ENCODE measurements at places on chromosomes 7 and 10.

DNA sequence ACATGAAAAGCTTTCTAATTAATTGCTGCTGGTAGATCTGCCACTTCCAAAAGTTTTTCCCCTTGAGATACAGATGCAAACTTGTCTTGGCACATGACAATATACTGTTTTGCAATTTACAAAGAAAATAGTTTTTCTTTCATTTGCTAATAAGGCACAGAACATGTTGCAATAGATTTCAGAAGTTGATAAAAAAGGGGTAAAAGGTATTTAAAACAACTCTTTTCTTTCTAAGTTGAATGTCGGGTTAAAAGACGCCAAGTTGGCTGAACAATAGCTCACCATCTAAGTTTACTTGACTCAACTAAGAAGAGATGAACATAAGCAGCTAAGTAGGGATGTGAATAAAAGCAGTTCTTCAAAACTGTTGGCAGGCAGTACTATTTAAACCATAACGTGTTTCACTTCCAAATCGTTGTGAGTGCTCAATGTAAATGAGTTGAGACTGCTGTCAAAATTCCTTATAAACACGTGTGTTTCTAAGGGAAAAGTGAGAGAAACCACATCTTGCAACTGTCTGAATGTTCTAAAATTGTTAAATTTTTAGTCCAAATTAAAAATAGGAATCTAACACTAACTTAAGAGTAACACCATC lies 14.5 kb upstream of the THSD7A start:
- no peak for DNase-seq

- DNase-seq = no peak
Observed at GRCh38 chr7:67566101-67566500, 569.5 kb downstream of the TYW1 start.

DNA sequence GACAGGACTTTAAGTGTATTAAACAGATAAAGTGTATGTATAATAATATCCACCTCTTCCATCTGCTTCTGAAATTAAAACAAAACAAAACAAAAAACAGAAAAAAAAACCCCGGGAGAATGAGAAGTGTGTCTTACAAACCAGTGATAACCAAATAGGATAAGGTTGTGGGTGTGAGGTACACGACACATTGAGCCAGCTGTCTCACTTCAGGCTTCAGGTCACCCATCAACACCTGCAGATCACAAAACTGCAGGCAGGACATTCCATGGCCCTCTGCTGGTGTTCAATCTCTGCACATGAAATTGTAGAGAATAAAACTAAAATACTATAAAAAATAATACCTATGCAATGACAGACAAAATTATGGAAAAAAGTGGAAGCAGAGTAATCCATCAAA lies 339.9 kb downstream of the SFMBT2 start:
- no peak for DNase-seq

DNA sequence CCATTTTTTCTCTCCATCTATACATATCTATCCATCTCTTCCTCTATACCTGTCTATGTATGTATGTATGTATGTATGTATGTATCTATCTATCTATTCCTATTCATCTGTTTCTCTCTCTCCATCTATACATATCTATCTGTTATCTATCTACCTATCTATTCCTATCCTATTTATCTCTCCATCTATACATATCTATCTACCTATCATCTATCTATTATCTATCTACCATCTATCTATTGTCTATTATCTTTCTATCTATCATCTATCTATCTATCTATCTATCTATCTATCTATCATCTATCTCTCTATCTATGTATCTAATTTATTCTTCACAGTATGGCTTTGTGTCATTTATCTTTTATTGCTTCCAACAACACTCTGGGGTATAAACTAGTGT lies 1124.4 kb downstream of the TYW1 start:
- no peak for DNase-seq

- no peak for DNase-seq
Observed at GRCh38 chr7:49692516-49692915, 80.9 kb upstream of the VWC2 start.

DNA sequence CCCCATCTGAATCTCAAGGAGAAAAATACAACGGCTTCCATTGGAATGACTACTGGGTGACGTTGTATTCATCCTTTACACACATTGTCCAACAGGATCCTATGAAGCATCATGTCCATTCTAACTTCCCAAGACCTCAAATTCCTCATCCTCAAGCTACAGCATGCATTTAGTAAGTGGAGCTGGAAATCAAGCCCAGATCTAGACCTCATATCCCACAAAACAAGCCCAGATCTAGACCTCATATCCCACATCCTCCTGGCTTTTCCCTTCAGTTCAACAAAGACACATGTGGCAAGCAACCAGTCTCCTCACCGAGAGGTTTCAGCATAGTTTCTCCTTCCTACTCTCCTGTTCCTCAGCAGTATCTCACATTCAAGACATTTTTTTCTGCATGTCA lies 12.2 kb downstream of the IGF2BP3 start:
- no peak for DNase-seq

DNA sequence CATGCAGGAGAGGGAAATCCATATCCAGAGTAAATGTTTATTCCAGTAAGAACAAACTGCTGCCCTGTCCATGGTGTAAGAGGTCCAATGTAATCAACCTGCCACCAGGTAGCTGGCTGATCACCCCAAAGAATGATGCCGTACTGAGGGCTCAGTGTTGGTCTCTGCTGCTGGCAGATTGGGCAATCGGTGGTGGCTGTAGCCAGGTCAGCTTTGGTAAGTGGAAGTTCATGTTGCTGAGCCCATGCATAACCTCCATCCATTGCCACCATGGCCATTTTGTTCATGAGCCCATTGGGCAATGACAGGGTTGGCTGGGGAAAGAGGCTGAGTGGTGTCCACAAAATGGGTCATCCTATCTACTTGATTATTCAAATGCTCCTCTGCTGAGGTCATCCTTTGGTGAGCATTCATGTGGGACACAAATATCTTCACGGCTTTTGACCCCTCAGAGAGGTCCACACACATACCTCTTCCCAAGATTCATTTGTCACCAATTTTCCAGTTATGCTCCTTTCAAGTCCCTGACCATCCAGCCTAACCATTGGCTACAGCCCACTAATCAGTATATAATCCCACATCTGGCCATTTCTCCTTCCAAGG lies 23.3 kb upstream of the PAPSS2 start:
- no peak for DNase-seq

GRCh38 chr10:21675157-21675796 lies 141.2 kb downstream of the MLLT10 start:
- peak; percentile 31 for DNase-seq

DNA sequence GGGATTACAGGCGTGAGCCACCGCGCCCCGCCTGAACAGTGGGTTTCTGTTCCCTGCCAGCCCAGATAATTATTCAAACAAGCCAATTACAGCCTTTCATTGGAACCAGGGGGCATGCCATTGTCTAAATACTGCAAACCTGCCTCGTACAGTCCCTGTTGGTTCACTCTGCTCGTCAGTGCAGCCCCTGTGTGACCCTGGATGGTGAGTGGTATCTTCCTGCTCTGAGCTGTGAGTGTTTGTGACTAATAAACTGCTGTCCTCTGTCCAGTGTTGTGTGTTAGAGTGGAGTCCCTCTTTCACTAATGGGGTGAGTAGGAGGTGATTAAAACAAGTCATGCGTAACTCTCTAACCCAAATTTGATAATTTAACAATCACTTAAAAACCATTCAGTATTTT lies 176.5 kb upstream of the FAM3C start:
- DNase-seq = no peak

GRCh38 chr10:122348935-122349361 lies 25.6 kb upstream of the PLEKHA1 start:
- DNase-seq = no peak

- no peak for DNase-seq
Observed at GRCh38 chr7:129886818-129887186, 66.0 kb downstream of the UBE2H start.

- peak; percentile 0 for DNase-seq
Observed at GRCh38 chr7:36894190-36894589, 169.9 kb upstream of the AOAH start.

DNA sequence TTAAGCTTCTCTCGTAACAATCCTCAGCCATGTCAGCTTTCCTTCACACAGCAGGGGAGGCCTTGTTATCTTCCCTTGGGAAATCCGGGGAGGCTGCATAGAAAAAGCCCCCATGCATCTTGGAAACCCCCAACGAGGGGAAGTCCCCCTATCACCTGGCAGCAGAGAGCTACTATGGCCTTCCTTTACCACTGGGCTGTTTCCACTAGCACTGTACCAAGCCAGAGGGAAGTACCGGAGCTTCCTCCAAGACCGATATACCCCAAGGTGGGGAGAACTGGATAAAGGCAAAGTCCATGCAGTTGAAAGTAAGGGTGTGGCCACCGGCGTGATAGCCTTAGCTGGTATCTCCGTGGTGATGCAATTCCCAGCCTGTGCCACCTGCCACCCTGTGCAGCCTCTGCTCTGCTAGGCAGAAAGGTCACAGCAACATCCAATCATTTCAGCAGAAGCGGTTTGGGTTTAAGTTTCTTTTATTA lies 4.4 kb upstream of the CLIP2 start:
- peak; percentile 23 for DNase-seq

DNA sequence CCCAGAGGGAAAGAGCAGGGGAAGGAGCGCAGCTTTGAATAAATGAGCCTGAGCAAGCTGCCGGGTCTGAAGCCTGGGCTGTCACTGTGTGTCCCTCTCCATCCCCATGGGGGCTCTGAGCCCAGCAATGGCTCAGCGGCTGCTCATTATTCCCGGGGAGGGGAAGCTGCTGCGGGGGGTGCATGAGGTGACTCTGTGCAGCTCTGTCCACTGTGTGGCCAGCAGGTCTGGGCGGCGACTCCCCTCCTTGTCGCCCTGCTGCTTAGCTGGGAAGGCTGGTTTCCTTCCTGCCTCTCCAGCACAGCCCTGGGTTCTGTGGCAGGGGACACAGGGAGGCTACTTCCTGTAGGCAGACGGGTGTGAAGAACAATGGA lies 234.2 kb downstream of the PRPF18 start:
- DNase-seq = no peak

- no peak for DNase-seq
Observed at GRCh38 chr7:35761871-35762677, 38.8 kb upstream of the SEPTIN7 start.

GRCh38 chr7:158018098-158018762 lies 569.4 kb downstream of the PTPRN2 start:
- DNase-seq = no peak

Data from CD4-positive, alpha-beta T cell treated with Interleukin-1 beta for 1 hour (primary cell).